ENCODE measurements at places on chromosomes 16 and 17.

- no peak for DNase-seq
- H3K27me3 ChIP-seq, result no peaks in the 10 kb centered on the region
- peak overlapping the region; percentile 19 for H3K27ac ChIP-seq
Measured at GRCh38 chr16:72848028-72848400, 199.9 kb downstream of the ZFHX3 start.

DNA sequence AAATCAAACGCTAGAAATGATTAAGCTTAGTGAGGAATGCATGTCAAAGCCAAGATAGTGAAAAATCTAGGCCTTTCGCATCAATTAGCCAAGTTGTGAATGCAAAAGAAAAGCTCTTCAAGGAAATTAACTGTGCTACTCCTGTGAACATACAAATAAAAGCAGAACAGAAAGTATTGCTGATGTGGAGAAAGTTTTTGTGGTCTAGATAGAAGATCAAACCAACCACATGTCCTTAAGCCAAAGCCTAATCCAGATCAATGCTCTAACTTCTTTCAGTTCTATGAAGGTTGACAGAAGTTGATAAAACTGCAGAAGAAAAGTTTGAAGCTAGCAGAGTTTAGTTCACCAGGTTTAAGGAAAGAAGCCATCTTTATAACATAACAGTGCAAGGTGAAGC is 1044.6 kb downstream of the CDH11 start:
- no peaks in the 10 kb centered on the region for H3K4me1 ChIP-seq
- no peak overlapping the region for H3K4me3 ChIP-seq
- DNase-seq, result no peak

GRCh38 chr16:88310796-88311605 is 71.8 kb upstream of the ZNF469 start:
- H3K4me3 ChIP-seq, result no peak overlapping the region
- H3K36me3 ChIP-seq, result no peaks in the 10 kb centered on the region
- DNase-seq, result no peak

DNA sequence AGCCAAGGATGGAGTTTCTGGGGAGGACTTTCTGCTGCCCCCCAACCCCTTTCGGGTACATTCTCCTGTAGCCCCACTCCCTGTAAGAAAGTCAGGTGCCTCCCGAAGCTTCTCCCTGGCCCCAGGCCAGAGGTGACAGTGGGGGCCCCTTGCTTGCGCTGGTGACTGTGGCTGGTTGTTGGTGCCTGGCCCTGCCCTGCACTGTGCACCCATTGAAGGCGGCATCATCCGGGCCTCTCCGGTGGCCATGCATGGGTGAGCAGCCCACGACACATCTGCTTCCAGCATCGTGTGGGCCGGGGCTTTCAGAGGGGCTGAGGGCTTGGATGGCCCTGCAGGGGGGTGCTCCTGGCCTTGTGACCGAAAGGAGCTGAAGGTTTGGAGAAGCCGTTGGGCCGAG is 297.0 kb downstream of the SEC14L1 start:
- no peak overlapping the region for H3K4me3 ChIP-seq
- no peaks in the 10 kb centered on the region for H3K27me3 ChIP-seq
- H3K4me1 ChIP-seq, result peaks cover 81% of the 10 kb centered on the region
- H3K27ac ChIP-seq, result no peak overlapping the region
- no peak for DNase-seq
- peaks cover 9% of the 10 kb centered on the region for H3K36me3 ChIP-seq

DNA sequence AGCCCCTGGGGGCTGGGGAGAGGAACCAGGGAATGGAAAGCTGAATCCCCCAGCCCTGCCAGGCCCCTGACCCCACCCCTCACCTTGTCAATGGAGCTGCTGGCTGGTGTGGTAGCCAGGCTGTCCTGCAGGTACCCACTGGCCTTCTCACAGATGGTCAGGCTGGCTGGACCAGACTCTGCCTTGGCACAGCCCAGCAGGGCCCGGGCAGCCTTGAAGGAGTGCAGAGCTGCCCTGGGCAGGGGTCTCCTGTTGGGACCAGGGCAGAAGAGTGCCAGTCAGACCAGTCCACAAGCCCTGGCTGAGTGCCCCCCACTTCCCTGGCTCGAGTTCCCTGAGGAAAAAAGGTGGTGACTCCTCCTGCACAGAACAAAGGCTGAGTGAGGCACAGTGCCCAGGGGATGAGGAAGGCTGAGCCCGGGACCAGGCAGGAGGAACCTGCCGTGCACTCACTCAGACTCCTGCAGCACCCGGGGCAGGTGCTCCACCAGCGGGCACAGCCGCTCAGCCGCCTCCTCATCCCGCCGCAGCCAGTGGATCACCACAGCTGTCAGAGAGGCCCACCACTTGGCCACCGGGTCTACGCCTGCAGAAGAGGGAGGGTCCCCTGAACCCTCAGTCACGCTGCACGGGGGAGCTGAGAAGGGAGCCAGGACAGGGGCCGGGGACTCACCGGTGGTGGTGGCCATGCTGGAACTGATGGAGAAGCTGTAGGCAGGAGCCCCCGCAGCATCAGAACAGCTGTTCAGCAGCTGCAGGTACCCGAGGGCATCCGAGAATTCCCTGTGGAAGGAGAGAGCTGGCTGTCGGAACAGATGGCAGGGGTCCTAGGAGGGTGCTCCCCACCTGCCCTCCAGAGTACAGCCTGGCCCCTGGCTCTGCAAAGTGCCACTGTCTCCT is 22.4 kb downstream of the SREBF1 start:
- no peak overlapping the region for H3K27ac ChIP-seq
- no peak overlapping the region for H3K4me3 ChIP-seq
- no peak for DNase-seq
- no peaks in the 10 kb centered on the region for H3K27me3 ChIP-seq
- peaks cover 48% of the 10 kb centered on the region for H3K4me1 ChIP-seq

DNA sequence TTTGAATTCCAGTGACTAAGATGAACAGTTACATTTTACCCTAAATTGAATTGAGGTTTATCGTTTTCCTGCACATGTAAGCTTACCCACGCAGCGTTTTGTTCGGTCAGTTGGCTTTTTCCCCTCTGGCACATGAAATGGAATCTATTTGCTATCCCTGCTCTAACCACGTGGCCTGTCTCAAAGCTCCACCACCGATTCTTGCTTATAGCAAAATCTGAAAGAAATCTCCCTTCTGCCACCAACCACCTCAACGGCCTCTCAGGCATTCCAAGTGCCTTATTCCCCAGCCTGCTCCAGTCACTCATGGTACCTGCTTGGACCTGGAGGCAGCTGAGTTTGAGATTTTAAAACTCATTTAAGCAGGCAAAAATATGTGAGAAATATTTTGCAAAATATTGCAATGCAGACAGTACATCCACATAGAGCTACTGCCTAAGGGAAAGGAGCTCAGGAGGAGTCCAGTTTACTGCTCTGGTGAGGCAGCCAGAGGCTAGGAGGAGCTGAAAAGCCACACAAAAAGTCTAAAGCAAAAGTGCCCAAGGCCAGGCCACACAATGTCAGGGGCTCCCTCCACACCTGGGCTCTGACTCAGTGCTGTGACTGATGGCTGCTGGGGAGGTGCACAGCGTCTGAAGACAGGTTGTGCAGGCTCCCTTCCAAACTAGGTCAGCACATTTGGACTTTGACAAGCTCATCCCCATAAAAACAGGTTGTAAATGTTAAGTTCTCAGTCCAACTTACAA is 26.4 kb downstream of the ARHGAP17 start:
- H3K4me1 ChIP-seq, result peaks cover 17% of the 10 kb centered on the region
- no peaks in the 10 kb centered on the region for H3K27me3 ChIP-seq
- DNase-seq, result peak; percentile 68
- H3K27ac ChIP-seq, result peak overlapping the region; percentile 70
- no peaks in the 10 kb centered on the region for H3K36me3 ChIP-seq

GRCh38 chr17:81400996-81401722 is 5.9 kb downstream of the BAHCC1 start:
- peaks cover 43% of the 10 kb centered on the region for H3K4me1 ChIP-seq
- peak; percentile 54 for DNase-seq
- H3K36me3 ChIP-seq, result peaks cover 4% of the 10 kb centered on the region
- no peaks in the 10 kb centered on the region for H3K27me3 ChIP-seq
- peak overlapping the region; percentile 83 for H3K27ac ChIP-seq

DNA sequence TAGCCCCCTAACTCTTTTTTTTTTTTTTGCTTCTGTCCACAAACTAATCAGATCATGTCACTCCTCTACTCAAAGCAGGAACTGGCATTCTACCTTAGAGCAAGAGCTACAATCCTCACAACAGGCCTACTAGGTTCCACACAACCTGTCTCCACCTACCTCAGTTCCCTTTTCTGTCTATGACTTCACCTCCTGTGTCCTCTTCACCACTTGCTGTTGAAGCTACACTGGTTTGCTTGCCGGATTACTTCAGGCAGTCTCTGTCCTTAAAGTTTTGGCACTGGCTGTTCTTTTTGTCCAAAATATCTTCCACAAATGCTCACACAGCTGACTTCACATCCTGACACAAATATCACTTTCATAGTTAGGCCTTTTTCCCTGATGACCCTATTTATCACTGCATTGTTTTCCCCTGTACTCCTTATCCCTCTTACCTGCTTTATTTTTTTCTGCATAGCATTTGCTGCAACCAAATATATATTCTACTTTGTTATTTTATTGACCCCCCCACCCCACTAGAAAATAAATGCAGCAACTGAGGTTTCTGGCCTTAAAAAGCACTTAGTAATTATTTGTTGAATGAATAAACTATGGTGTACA is 72.0 kb downstream of the KANSL1 start:
- peaks cover under 1% of the 10 kb centered on the region for H3K4me1 ChIP-seq
- no peak for DNase-seq
- peaks cover under 1% of the 10 kb centered on the region for H3K36me3 ChIP-seq
- H3K27me3 ChIP-seq, result no peaks in the 10 kb centered on the region
- H3K27ac ChIP-seq, result no peak overlapping the region
- H3K4me3 ChIP-seq, result no peak overlapping the region

GRCh38 chr16:10940501-10941079 is 1.7 kb downstream of the DEXI start:
- peak overlapping the region; percentile 93 for H3K4me3 ChIP-seq
- H3K4me1 ChIP-seq, result peaks cover 37% of the 10 kb centered on the region
- no peak for DNase-seq
- H3K36me3 ChIP-seq, result peaks cover 28% of the 10 kb centered on the region

DNA sequence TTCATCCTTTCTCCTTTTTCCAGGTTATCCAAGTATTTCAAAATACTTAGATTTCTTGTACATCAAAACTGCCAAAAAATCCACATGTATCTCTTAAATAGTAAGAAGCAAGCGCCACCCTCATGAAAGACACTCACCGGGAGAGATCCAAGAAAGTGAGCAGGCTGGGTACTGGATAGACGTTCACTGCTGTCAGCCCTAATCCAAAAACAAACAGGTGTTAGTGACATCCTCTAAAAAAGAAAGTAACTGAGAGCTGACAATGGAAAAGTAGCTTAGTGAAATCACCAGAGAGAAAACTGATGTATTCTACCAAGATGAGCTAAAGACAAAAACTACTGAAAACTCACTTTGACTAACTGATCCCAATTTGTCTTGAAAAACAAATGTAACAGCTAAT is 46.1 kb downstream of the MARVELD3 start:
- H3K27me3 ChIP-seq, result no peaks in the 10 kb centered on the region
- H3K4me3 ChIP-seq, result no peak overlapping the region
- H3K27ac ChIP-seq, result no peak overlapping the region
- H3K4me1 ChIP-seq, result no peaks in the 10 kb centered on the region

- no peaks in the 10 kb centered on the region for H3K4me1 ChIP-seq
- H3K36me3 ChIP-seq, result peaks cover 55% of the 10 kb centered on the region
- H3K27ac ChIP-seq, result no peak overlapping the region
- DNase-seq, result no peak
Measured at GRCh38 chr16:2437032-2437790, 8.0 kb downstream of the CCNF start.

GRCh38 chr17:31320791-31321190 is 631 bp downstream of the EVI2A start:
- H3K4me1 ChIP-seq, result peaks cover 3% of the 10 kb centered on the region
- no peaks in the 10 kb centered on the region for H3K27me3 ChIP-seq
- no peak overlapping the region for H3K4me3 ChIP-seq
- peaks cover under 1% of the 10 kb centered on the region for H3K36me3 ChIP-seq
- H3K27ac ChIP-seq, result peak overlapping the region; percentile 70
- DNase-seq, result peak; percentile 70

- DNase-seq, result peak; percentile 87
- no peak overlapping the region for H3K4me3 ChIP-seq
- no peaks in the 10 kb centered on the region for H3K36me3 ChIP-seq
- no peaks in the 10 kb centered on the region for H3K4me1 ChIP-seq
- no peaks in the 10 kb centered on the region for H3K27me3 ChIP-seq
Measured at GRCh38 chr16:24635900-24636610, 93.4 kb upstream of the TNRC6A start.

DNA sequence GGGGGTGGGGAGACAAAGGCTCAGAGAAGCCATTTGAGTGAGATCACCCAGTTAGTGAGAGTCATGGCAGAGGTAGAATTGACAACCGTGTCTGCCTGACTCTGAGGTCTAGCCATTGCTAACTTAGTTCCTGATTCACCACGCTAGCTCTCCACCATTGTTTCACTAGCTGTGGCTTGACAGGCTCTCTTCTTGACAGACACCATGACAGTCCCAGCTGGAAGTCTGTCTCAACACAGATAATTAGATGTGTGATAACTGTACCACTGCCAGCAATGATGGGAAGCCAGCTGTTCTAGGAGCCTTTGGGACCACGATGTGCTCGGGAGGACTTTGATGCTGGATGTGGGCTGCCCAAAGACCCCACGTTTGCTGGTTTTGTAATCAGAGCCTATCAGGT is 170.5 kb upstream of the CACNG3 start:
- no peaks in the 10 kb centered on the region for H3K36me3 ChIP-seq
- no peak overlapping the region for H3K27ac ChIP-seq
- H3K4me1 ChIP-seq, result no peaks in the 10 kb centered on the region
- no peaks in the 10 kb centered on the region for H3K27me3 ChIP-seq
- no peak for DNase-seq

- DNase-seq, result no peak
- no peak overlapping the region for H3K4me3 ChIP-seq
- peaks cover 11% of the 10 kb centered on the region for H3K4me1 ChIP-seq
- H3K27me3 ChIP-seq, result peaks cover 12% of the 10 kb centered on the region
- no peak overlapping the region for H3K27ac ChIP-seq
- H3K36me3 ChIP-seq, result peaks cover 90% of the 10 kb centered on the region
Measured at GRCh38 chr17:75739174-75739573, 17.9 kb downstream of the ITGB4 start.

GRCh38 chr17:67276075-67276474 is 31.1 kb upstream of the HELZ start:
- H3K4me1 ChIP-seq, result no peaks in the 10 kb centered on the region
- no peak overlapping the region for H3K27ac ChIP-seq
- no peaks in the 10 kb centered on the region for H3K36me3 ChIP-seq
- H3K4me3 ChIP-seq, result no peak overlapping the region
- H3K27me3 ChIP-seq, result no peaks in the 10 kb centered on the region

Data from mesenchymal stem cell (in vitro differentiated cells and primary cell).